ENCODE measurements at places on chromosomes 13 and 19. TPM values are rescaled to one million over a fixed set of nuclear protein-coding genes. Genes with fewer than 3 reads are reported as not detected.

The ZNF738 gene
- total RNA-seq = 7.9 TPM

The DMKN gene
- total RNA-seq = 15.8 TPM

The TMEM272 gene
- not detected for total RNA-seq

The ZNF878 gene
- not detected for total RNA-seq

The ZNF426 gene
- total RNA-seq = 18.1 TPM

The TTYH1 gene
- total RNA-seq = 5.4 TPM

The NLRP11 gene
- total RNA-seq = not detected

The MBD3L2 gene
- total RNA-seq = not detected

The OR7D2 gene
- total RNA-seq = not detected

The KIR3DL2 gene
- not detected for total RNA-seq

DNA sequence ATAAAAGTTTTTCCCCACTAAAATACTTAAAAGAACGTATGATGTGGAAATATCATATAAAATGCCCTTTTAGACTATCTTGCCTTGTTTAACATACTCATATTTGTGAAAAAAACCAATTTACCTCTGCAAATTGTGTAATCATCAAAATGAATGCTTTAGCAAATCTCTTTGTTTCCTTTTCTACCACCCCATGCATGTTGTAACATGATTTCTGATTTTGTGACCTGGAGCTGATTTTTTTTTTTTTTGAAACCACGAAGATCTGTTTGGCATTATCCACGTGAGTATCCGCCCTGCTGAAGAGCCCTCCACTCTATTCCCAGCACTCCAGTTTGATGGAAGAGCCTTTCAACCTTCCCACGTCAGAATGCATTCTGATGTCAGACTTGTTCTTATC is 245.8 kb upstream of the NBEA start:
- no peak overlapping the region for H3K4me3 ChIP-seq
- H3K27me3 ChIP-seq = no peaks in the 10 kb centered on the region
- H3K4me1 ChIP-seq = no peaks in the 10 kb centered on the region
- H3K27ac ChIP-seq = no peak overlapping the region

DNA sequence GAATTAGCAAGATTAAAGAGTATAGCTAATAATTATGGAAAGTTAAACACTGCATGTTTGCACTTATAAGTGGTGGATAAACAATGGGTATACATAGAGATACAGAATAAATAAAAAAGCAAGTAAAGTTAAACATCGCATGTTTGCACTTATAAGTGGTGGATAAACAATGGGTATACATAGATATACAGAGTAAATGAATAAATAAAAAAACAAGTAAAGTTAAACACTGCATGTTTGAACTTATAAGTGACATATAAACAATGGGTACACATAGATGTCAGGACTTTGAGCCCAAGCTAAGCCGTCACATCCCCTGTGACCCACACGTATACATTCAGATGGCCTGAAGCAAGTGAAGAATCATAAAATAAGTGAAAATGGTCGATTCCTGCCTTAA is 1533.3 kb upstream of the SPRY2 start:
- no peak overlapping the region for H3K27ac ChIP-seq
- no peaks in the 10 kb centered on the region for H3K36me3 ChIP-seq
- no peaks in the 10 kb centered on the region for H3K4me1 ChIP-seq
- H3K27me3 ChIP-seq = no peaks in the 10 kb centered on the region
- no peak for DNase-seq
- no peak overlapping the region for H3K4me3 ChIP-seq

- H3K27ac ChIP-seq = no peak overlapping the region
- DNase-seq = no peak
- no peaks in the 10 kb centered on the region for H3K36me3 ChIP-seq
- no peaks in the 10 kb centered on the region for H3K27me3 ChIP-seq
- peaks cover 11% of the 10 kb centered on the region for H3K4me1 ChIP-seq
Observed at GRCh38 chr19:44092108-44092507, 2.1 kb upstream of the ZNF224 start.

GRCh38 chr19:58021541-58022282 is 12.1 kb upstream of the ZSCAN1 start:
- no peak overlapping the region for H3K4me3 ChIP-seq
- no peak overlapping the region for H3K27ac ChIP-seq
- no peaks in the 10 kb centered on the region for H3K36me3 ChIP-seq
- DNase-seq = peak; percentile 73
- H3K27me3 ChIP-seq = no peaks in the 10 kb centered on the region
- H3K4me1 ChIP-seq = no peaks in the 10 kb centered on the region

- no peak overlapping the region for H3K4me3 ChIP-seq
- DNase-seq = no peak
Observed at GRCh38 chr19:49492573-49493405, 3.4 kb upstream of the RPS11 start.

GRCh38 chr13:43448605-43449336 is 338.0 kb downstream of the ENOX1 start:
- H3K4me3 ChIP-seq = no peak overlapping the region
- H3K36me3 ChIP-seq = no peaks in the 10 kb centered on the region
- DNase-seq = no peak
- H3K27me3 ChIP-seq = no peaks in the 10 kb centered on the region

- no peak for DNase-seq
- H3K27me3 ChIP-seq = no peaks in the 10 kb centered on the region
- H3K4me1 ChIP-seq = no peaks in the 10 kb centered on the region
- H3K27ac ChIP-seq = no peak overlapping the region
Observed at GRCh38 chr13:51761643-51762350, 42.2 kb downstream of the DHRS12 start.

GRCh38 chr13:44298314-44298713 is 75.3 kb upstream of the SERP2 start:
- DNase-seq = no peak
- H3K27me3 ChIP-seq = no peaks in the 10 kb centered on the region
- H3K4me1 ChIP-seq = peaks cover 49% of the 10 kb centered on the region
- H3K4me3 ChIP-seq = no peak overlapping the region

DNA sequence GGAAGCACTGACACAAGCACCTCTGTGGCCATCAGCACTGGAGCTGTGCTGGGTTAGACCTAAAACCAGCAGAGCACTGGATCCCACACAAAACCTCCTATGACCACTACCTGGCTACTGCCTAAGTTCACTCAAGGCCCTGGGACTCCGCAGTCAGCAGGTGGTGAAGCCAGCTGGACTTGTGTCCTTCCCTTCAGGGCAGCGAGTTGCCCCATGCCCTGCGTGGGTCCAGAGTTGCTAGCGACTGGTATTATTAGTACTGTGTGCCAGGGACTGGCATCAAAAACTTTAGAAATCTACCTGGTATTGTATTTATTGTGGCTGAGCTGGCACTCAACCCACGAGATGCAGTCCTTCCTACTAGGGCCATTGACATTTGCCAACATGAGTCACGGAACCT is 6.0 kb downstream of the OR10H4 start:
- no peaks in the 10 kb centered on the region for H3K4me1 ChIP-seq
- H3K27ac ChIP-seq = no peak overlapping the region
- H3K4me3 ChIP-seq = no peak overlapping the region

- H3K4me3 ChIP-seq = no peak overlapping the region
- no peaks in the 10 kb centered on the region for H3K36me3 ChIP-seq
- peaks cover 100% of the 10 kb centered on the region for H3K27me3 ChIP-seq
- H3K4me1 ChIP-seq = peaks cover 29% of the 10 kb centered on the region
Observed at GRCh38 chr13:99960663-99961311, 10.8 kb downstream of the ZIC5 start.

DNA sequence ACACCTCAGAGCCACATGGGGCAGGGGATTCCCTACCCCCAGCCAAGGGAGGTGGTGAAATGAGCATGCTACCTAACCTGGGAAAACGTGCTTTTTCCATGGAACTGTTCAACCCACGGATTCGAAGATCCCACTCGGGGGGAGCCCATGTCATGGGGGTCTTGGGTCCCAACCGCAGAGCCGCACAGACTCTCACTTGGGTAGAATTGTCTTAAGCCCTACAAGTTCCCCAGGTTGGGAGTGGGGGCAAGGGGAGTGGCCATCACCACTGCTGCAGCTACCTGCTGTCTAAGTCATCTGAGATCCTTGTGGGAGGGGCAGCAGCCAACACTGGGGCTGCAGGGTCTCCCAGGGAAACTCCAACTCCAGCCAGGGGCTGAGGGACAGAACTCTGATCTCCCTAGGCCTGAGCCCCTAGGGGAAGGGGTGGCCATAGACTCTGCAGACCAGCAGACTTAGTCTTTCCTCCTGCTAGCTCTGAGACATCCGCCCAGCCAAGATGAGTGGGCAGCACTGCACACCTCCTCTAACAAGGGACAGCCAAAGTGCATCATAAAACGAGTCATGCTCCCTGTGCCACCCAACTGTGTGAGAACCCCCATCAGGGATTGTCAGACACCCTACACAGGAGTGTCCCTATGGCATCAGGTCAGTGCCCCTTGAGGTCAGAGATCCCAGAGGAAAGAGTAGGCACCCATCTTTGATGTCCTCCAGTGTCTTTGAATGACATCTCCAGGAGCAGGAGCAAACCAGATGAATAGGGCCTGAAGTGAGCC is 610.4 kb upstream of the SLITRK6 start:
- no peaks in the 10 kb centered on the region for H3K27me3 ChIP-seq
- H3K27ac ChIP-seq = no peak overlapping the region
- H3K36me3 ChIP-seq = no peaks in the 10 kb centered on the region
- H3K4me1 ChIP-seq = no peaks in the 10 kb centered on the region
- DNase-seq = peak; percentile 54

DNA sequence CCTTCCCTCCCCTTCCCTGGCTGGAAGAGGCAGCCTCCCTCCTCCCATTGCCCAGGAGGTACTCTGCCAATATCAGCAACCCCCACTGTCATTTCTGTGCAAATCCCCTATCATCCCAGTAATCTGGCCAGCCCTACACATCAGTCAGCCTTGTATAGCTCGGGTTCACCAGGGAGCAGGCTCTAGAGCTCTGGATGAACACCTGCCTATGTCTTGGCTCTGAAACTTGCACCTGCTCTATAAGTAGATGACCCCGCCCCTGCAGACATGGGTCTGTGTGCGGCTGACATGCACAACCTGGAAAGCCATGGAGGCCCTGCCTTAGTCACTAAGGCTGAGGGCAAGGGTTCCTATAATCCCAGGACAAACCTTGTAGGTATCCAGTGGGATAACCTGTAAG is 1042.9 kb downstream of the UQCRFS1 start:
- DNase-seq = no peak
- H3K4me3 ChIP-seq = no peak overlapping the region
- H3K27ac ChIP-seq = no peak overlapping the region
- no peaks in the 10 kb centered on the region for H3K4me1 ChIP-seq

DNA sequence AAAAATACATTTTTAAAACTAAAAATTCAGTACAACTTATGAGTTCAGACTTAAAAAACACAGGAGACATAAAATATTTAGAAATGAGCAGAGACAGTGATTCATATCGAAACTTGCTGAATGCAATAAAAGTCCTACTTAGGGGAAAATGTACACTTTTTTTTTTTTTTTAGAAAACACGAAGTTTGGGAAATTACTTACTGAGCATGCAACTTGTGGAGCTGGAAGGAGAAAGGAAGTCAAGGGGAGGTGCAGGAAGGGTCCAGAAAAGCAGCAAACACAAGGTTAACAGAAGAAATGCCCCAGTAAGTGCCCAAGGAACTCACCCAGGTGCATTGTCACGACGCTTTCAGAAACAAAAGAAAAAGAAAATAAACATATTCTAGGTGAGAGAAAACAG is 18.6 kb upstream of the LAIR1 start:
- no peak for DNase-seq
- H3K27me3 ChIP-seq = peaks cover 5% of the 10 kb centered on the region
- H3K27ac ChIP-seq = no peak overlapping the region
- H3K4me3 ChIP-seq = no peak overlapping the region
- H3K36me3 ChIP-seq = no peaks in the 10 kb centered on the region

DNA sequence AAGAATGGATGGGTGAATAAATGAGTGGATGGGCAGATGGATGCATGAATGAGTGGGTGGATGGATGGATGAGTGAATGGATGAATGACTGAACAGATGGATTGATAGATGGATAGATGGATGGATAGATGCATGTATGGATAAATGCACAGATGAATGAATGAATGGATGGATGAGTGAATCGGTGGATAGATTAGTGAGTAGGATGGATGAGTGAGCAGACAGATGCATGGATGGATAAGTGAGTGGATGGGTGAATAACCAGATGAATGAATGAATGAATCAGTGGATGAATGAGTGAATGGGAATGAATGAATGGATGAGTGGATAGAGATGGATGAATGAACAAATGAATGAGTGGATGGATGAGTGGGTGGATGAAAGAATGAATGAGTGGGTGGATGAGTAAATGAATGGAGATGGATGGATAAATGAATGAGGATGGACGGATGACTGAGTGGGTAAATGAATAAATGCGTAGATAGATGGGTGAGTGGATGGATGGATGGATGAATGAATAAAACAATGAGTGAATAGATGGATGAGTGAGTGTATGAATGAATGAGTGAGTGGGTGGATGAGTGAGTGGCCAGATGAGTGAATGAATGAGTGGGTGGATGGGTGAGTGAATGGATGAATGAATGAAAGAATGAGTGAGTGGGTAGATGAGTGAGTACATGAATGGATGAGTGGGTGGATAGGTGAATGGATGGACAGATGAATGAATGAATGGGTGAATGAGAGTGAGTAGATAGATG is 13.0 kb downstream of the GAS6 start:
- H3K27me3 ChIP-seq = no peaks in the 10 kb centered on the region
- peaks cover 9% of the 10 kb centered on the region for H3K36me3 ChIP-seq
- H3K27ac ChIP-seq = no peak overlapping the region
- no peak overlapping the region for H3K4me3 ChIP-seq
- no peak for DNase-seq

GRCh38 chr13:91133941-91134802 is 213.3 kb upstream of the MIR17HG start:
- H3K36me3 ChIP-seq = no peaks in the 10 kb centered on the region
- H3K27me3 ChIP-seq = no peaks in the 10 kb centered on the region
- no peak overlapping the region for H3K27ac ChIP-seq
- H3K4me3 ChIP-seq = no peak overlapping the region

DNA sequence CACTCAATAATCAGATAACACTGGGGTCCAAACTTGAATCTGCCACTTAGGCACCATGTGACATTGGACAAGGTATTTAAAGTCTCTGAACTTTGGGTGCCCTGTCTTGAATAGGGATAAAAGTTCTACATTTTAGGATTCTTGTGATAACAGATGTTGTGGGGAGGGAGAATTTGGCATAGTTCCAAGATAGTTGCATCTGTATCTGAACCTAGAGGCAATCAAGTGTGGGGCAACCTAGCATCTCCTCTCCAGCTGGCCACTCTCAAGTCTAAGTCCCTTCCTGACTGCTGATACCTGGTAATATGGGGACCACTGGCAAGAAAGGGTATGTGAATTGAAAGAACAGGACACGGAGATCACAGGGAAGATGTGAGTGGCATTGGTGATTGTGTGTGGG is 256.1 kb downstream of the FOXO1 start:
- H3K36me3 ChIP-seq = no peaks in the 10 kb centered on the region
- peak overlapping the region; percentile 28 for H3K27ac ChIP-seq
- DNase-seq = no peak
- no peaks in the 10 kb centered on the region for H3K27me3 ChIP-seq
- H3K4me3 ChIP-seq = no peak overlapping the region
- peaks cover 30% of the 10 kb centered on the region for H3K4me1 ChIP-seq

All from sigmoid colon (tissue), 7 donors.